ENCODE measurements at places on chromosomes 11 and 22.

GRCh38 chr11:44540667-44541066 is 24.8 kb upstream of the CD82 start:
- DNase-seq, result no peak

DNA sequence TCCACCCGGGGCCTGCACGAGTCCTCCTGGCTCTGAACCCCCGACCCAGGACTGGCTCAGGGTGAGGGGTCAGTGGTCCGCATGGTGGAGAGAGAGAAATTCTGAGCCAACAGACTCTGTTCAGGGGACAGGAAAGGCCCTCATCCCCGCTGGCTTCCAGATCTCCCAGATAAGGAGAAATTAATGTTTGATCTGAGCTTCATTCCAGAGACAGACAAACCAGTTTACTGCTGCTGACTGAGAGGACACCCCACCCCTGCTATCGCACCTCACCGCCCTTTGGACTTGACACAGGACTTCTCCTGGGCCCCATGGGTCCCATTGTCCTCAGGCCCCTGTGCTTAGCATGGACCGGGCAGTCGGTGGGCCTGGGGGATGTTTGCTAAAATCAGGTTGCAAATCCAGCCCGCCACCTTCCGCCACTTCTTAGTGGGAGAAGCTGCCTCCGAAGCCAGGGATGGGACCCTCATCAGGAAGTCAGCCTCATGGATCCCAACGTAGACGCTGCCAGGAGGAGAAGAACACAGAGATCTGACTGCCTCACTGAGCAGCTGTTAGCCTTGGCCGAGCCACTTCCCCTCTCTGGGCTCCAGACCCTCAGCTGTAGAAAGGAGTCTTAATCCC is 11.2 kb upstream of the UPK3A start:
- no peak for DNase-seq

- peak; percentile 25 for DNase-seq
Observed at GRCh38 chr22:20429254-20430100, 8.1 kb downstream of the SCARF2 start.

DNA sequence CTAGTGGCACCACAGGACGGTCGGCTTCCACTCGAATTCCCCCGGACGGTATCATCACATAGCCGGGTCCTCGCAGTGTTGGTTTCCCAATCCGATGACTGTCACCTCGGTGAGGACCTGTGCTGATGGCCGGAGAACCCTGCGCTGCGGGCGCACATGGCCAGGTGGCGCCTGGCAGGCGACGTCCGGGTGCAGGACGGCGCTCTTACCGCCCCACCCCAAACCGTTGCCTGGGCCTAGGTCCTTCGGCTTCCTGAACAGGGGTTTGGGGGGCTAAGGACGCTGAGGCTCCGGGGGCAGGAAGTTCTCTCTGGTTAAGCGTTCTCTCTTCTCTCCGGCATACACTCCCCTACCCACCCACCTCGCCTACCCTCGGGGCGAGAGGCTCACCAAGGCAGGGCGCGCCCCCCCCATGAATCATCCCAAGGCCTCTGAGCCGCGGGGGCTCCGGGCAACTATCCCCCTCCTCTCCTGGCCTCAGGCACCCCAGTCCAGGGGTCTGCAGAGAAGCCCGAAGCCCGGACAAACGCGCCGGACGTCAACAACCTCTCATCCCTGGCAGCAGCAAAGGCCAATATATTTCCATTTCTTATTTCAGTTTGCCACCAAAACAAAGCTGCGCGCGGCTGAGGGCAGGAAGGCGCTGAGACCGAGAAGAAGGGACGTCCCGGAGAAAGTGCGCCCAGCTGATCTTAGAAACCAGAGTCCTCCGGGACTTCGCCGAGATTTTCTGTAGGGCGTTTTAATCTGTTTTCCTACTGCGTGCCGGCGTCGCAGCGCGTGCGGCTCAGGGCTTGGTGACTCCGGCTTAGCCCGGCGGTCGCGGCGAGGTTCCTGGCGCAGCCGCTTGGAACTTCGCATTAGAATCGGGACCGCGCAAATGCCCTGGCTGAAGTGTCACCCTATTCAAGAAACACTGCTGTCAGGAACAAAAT is 5.6 kb downstream of the ALX4 start:
- DNase-seq, result no peak

- peak; percentile 31 for DNase-seq
Observed at GRCh38 chr11:132187814-132188213, 817.4 kb downstream of the NTM start.

DNA sequence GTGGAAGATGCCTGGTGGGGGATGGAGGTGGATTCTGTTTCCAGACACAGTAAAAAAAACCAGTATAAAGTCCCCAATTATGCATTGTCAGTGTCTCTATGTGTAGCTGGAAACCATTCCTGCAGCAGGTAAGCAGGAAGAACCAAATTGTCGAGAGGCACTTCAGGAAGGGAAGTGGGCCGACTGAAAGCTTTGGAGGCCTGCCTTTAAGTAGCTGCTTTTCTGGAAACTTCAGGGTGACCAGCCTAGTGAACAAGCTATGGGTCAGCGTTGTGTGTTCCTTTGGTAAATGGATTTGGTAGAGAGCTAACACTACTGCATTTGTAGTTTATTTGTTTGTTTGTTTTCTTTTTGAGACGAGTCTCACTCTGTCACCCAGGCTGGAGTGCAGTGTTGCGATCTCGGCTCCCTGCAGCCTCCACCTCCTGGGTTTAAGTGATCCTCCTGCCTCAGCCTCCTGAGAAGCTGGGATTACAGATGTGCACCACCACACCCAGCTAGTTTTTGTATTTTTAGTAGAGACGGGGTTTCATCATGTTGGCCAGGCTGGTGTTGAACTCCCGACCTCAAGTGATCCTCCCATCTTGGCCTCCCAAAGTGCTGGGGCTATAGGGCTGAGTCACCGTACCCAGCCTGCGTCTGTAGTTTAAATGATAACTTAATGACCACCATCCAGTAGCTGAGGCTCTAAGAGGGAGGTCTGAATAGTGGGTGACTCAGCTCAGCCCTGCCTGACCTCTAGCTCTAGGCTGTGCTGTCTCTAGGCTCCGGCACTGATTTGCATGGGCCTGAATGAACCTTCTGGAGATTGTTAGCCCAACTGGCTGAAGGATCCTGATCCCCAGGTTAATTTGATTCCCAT is 12.8 kb downstream of the PTPRJ start:
- DNase-seq, result peak; percentile 71

DNA sequence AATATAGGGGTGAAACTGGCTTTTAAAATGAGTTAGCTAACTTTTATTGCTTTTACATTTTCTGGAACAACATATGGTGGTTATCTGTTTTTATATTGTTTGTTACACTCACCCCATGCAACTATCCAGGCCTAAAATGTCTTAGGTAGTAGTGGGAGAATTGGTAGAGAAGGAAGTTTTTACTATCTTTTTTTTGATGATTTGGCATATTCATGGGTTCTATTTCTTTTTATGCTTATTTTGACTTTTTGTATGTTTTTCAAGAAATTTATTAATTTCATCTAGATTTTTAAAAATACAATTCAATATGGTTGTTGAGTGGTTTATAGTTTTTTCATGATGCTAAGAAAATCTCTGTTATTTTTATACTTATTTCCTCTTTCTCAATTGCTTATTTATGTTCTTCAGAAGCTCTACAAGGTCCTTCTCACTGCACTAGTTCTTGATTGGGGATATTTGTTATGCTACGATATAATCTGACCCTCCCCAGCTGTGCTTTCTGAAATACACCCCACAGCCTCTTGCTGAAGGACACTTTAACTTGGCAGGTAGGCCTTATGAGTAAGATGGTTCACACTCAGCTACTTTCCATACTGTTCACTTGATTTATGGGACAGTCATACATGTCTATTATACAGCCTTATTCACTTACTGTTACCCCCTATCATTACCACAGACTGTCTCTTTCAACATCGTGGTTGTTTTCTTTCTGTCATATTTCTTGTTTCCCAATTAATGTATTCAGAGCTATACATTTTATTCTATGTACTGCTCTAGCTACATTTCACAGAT is 431.2 kb downstream of the METTL15 start:
- no peak for DNase-seq

- DNase-seq, result peak; percentile 61
Observed at GRCh38 chr22:45608763-45609180, 62.9 kb upstream of the ATXN10 start.

DNA sequence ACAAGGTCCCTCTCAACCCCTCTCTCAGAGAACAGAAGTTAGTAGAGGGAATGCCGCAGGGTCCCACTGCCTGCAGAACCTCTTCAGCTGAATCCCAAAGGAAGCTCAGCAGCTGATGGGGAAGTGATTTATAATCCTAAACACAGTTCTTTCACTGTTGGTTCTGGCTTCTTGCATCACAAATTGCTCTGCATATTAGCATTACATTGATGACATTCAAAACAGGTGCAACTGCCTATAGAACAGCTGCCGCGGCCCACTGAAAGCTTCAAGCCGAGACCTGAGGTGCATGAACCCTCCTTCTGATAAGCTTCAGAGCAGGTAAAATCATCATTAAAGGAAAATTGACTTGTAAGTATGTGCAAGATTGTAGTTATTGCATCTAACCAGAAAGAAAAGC is 75.2 kb upstream of the KIRREL3 start:
- DNase-seq, result no peak

- no peak for DNase-seq
Observed at GRCh38 chr11:97445561-97445960, 1055.7 kb downstream of the JRKL start.

DNA sequence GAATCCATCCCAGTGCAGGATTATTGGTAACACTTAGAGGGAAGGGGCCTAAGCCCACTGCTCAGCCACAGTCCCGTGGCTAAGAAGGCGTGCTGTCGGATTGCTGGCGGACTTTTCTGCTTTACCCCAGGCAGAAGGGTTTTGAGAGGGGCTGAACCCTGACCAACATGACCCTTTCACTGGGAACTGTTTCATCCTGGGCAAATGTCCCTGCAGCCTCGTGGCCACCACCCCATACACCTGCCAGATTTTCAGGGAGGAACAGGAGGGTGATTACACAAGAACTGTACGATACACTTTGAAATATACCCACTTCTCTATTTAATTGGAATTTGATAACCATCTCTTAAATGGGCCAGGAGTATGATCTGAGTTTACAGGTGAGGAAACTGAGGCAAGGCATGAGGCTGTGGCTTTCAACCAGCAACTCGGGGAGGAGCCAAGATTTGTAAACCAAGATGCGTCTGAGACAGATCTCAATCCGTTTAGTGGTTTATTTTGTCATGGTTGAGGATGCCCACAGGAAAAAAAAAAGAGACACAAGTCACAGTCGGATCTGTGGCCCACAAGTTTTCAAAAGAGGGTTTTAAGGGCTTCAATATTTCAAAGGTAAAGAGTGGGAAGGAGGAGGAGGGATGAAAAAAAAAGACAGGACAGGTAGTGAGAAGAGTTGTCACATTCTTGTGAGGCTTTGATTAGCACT is 6.1 kb upstream of the APOL3 start:
- no peak for DNase-seq

DNA sequence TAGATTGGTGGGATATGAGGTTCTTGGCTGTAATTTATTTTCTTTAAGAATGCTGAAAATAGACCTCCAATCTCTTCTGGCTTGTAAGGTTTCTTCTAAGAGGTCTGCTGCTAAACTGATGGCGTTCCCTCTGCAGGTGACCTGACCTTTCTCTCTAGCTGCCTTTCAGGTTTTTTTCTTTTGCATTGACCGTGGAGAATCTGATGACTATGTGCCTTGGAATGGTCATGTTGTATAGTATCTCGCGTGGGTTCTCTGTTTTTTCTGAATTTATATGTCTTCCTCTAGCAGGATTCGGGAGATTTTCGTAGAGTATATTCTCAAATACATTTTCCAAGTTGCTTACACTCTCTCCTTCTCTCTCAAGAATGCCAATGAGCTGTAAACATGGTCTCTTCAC is 122.2 kb downstream of the DDX10 start:
- DNase-seq, result no peak

DNA sequence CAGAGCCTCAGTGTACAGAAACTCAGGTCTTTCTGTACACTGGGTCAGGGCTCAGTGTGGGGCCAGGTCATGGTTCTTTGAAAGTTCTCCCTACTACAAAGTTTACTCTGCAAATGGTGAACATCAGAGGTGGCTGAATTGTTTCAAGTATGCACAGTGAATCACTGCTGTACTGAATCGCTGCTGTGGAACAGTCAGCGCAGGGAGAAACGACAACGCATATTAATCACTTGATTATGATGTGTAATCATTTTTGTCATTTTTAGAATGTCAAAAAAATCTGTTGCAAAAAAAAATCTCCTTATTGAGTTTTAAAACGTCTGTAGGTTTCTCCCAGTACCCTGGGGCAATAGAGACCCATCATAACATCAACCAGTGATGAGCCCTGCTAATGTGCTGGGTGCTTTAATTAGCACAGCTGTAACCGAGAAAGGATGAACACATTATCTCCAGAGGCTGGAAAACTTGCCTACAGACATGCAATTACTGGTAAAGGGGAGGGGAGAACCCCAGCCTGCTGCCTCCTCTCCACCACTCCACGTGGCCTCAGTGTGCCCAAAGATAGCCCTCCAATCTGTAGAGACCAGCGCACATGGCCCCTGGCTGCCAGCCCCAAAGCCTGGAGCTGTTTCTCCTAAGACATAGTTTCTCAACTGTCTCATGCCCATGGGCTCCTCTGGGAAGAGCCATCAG is 12.8 kb downstream of the ARRB1 start:
- peak; percentile 52 for DNase-seq

DNA sequence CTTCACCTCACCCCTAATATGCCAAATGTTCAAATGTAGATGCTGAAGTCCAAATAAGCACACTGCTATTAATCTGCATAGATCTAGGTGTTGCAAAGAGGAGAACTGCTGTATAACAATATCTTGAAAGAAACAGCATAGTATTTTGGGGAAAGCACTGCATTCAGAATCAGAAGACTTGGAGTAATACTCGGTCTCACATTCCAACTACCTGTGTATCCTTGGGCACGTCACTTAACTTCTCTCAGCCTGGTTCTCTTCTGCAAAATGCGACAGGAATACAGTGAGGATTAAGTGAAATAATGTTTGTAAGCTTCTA is 332 bp upstream of the HMGXB4 start:
- no peak for DNase-seq

- DNase-seq, result peak; percentile 44
Observed at GRCh38 chr11:75668451-75669297, at the start of gene MAP6. MAP6 (minus strand) TSS chr11:75669038; CDS start chr11:75668369, 669 bp downstream.

- DNase-seq, result no peak
Observed at GRCh38 chr11:20458905-20459632, 71.6 kb downstream of the PRMT3 start.

DNA sequence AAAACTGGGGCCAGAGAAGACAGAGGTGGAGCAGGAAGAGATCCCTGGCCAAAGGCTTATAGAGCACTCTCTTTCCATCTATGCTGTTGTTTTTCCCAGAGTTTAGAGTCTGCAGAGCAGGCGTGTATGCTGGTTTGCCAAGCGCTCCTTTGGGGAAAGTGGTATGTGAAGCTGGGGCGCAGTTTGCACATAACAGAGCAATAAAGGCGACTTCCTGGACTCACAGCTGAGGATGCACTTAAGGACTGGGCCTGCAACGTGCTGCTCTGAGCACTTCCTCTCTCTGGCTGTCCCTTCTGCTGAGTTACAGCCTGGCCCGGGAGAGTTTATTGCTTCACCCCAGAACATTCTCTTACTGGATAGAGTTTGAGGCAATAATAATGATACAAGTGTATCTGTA is 41.7 kb downstream of the THAP12 start:
- DNase-seq, result peak; percentile 79

GRCh38 chr11:67646535-67647336 is 3.8 kb downstream of the ACY3 start:
- DNase-seq, result no peak

Data from AG08395 (cell line).